ENCODE measurements at places on chromosomes 13 and 19.
A peak's percentile ranks its signal among the peaks of the same experiment; 100 is the strongest.

- DNase-seq, result peak; percentile 72
These were observed 14.0 kb upstream of the GJA3 start for GRCh38 chr13:20174656-20175405.

DNA sequence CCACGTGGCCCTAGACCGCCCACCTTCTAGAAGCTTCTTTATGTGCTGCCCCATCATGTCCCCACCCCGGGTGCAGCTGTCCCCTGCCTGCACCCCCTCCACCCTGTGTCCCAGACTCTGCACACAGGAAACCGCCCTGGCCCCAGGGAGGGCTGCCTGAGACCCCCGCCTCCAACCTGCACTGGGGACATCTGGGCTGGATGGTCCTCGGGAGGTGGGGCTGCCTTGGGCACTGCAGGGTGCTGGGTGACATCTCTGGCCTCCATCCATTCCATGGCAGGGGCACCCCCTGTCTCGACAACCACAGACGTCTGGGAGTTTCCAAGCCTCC is 17.8 kb upstream of the ZBTB7A start:
- DNase-seq, result no peak

- DNase-seq, result peak; percentile 81
These were observed 26.7 kb upstream of the NANOS3 start for GRCh38 chr19:13849991-13850909.

- no peak for DNase-seq
These were observed 24.9 kb downstream of the RCBTB2 start for GRCh38 chr13:48508011-48508410.

GRCh38 chr19:14432791-14433553 is at the start of gene PKN1:
Gene PKN1 (plus strand): TSS chr19:14433306. CDS start chr19:14433522, 216 bp downstream.
- peak; percentile 93 for DNase-seq

GRCh38 chr19:35260694-35261304 is 8.0 kb upstream of the USF2 start:
- DNase-seq, result peak; percentile 8

- DNase-seq, result no peak
These were observed 63.9 kb upstream of the DOCK9 start for GRCh38 chr13:99041788-99042187.

GRCh38 chr19:5068233-5069072 is 99.5 kb downstream of the KDM4B start:
- DNase-seq, result no peak

DNA sequence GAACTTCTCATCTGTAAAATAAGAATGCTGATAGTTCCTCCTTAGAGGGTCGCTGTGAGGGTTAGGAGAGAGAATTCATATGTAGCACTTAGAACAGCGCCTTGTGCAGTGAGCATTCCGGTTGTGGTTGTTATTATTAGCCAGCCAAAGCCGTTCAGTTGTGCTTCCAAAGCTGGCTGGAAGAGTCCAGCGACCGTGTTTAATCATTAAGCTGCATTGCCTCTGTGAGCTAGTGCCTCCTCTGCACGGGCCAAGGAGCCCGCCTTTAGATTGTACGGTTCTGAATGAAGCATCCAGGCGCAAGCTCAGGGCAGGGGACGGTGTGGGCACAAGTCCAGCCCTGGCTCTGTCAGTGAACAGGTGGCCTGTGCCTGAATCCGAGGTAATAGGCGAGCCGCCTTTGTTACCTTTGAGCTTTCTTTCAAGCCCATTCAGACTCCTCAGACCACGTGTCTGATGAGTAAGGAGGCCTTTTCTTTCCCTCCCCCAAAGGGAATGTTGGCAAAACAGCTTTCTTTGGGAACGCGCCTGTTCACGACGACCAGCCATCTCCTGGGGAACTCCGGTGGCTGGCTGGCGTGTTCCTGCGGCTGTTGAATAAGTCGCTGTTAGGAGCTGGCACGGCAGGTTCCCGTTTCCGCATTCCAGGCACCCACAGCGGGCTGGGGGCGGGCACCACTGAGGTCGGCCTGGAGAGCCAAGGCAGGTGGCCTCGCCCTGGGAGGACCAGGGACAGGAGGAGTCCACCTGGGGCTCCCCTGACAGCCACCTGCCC is 25.1 kb downstream of the SIPA1L3 start:
- peak; percentile 57 for DNase-seq

- no peak for DNase-seq
These were observed 30.8 kb upstream of the PEPD start for GRCh38 chr19:33552191-33552927.

DNA sequence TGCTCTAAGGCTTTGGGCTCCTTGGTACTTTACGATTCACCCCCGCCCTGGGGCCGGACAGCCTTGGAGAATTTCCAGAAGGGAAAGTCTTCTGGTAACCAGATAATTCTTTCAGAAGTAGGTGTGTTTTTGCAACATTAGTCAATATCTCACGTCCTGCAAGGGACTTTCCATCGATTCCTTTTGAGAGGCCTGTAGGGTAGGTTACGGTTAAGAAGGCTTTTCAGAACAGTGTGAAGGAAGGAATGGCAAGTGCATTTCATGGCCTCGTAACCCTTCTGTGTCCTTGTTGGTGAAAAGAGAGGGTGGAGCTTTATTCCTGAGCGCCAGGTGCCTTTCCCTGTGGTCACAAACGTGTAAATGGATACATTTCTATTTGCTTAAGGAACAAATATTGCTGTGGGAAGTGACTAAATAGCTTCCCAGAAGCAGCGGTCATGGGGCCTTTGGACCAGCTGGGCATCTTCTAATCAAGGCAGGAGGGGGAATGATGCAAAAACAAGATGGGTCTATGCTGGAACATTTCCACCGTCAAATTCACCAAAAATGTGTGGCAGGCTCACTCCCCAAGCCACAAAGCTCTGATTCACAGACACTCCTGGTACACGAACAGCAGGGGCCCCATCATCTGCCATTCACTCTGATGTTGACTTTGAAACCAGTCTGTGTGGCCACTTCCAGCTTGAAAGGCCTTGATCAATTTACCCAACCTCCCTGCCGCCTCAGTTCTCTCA is 99.2 kb downstream of the ANKRD10 start:
- no peak for DNase-seq

DNA sequence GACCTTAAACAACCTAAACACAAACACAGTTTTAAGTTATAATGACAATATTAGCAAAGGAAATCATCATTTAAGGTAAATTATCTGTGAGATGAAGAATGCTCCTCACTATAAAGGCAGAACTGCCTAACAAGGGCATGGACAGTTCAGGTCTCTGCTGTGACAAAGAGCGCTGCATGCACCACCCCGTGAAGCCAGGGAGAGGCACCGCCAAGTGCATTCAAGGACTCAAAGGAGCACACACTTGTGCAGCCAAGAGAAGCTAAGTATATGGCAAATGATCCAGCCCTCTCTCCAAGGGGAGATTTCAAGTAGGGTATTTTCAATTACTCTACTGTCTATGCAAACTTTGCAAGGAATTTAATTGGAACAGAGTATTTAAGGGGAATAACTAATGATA is 126.0 kb downstream of the RAP2A start:
- no peak for DNase-seq

DNA sequence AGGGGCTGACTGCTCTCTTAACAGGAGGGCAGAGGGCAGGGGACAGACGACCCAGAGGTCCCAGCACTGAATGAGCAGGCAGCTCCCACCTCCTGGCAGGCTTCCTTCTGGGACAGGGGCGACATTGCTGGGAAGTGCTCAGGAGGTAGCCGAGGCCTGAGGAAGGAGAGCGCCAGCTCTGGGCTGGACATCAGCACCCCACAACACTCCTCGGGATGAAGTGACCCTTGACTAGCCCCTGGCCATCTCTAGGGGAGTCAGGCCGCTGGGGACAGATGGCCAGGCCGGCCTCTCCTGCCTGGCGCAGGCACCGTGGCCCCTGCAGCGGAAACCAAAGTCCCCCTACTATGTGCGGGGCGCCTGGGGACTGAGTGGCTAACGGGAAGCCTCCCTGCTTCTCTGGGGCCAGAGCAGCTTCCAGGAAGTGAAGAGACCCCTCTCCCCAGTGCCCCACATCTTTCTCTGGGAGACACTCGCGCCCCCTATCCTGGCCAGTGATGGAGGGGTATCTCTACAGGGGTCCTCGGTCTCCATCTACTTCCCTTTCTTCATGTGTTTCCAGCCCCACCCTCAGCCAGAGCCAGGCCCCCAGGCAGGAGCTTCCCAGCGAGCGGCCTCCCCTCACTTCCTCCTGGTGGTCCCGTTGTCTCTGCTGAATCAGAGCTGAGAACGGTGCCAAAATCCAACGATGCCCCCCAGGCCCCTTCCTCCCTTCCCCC is 10.1 kb downstream of the PRR36 start:
- DNase-seq, result no peak

GRCh38 chr13:43653395-43653794 is 133.4 kb downstream of the ENOX1 start:
- DNase-seq, result no peak

- no peak for DNase-seq
These were observed 45.3 kb downstream of the LRCH1 start for GRCh38 chr13:46598140-46598819.

- peak; percentile 33 for DNase-seq
These were observed 4.6 kb downstream of the RBM26 start for GRCh38 chr13:79401259-79402070.

- DNase-seq, result peak; percentile 76
These were observed 21.9 kb downstream of the ATP11A start for GRCh38 chr13:112711528-112712265.

DNA sequence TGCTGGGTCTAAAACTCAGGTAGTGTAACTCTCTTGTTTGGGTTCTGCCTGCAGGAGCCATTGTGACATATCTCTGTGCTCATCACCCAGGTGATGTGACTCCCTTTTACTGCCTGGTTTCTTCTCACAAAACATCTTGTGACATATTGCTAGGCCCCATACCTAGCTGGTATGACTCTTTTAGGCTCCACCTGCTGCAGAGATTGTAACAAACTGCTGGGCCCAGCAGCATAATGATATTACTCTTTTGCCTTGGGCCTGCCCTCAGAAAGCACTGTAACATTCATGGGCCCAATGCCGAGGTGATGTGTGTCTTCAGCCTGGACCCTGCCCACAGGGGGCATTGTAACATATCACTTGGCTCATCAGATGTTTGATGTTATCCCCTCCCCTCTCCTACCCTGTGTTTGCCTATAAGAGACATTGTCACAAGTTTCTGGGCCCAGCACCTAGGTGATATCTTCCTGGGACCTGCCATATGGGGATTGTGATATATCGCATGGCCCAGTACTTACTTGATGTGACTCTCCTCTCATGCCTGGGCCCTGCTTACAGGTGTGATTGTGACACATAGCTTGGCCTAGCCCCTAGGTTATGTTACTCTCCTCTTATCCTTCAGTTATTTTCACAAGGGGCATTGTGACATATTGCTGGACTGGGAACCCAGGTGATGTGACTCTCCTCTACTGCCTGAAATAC is 18.0 kb upstream of the ZNF681 start:
- DNase-seq, result no peak

DNA sequence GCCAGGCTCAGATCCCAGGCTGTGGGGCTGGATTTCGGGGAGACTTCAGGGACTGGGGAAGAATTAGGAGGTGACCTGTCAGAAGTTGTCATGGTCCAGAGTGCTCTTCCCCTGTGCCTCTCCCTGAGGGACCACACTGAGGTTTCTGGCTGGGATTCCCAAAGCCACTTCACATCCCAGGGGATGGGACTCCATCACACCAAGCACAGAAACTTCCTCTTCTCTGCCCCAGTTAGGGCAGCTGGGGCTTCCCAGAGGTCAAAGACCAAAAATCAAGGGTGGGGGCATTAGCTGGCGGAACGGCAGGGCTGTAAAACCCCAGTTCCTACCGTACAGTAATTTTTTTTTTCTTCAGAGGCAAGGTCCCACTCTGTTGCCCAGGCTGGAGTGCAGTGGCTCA is 7.4 kb downstream of the FCER2 start:
- no peak for DNase-seq

DNA sequence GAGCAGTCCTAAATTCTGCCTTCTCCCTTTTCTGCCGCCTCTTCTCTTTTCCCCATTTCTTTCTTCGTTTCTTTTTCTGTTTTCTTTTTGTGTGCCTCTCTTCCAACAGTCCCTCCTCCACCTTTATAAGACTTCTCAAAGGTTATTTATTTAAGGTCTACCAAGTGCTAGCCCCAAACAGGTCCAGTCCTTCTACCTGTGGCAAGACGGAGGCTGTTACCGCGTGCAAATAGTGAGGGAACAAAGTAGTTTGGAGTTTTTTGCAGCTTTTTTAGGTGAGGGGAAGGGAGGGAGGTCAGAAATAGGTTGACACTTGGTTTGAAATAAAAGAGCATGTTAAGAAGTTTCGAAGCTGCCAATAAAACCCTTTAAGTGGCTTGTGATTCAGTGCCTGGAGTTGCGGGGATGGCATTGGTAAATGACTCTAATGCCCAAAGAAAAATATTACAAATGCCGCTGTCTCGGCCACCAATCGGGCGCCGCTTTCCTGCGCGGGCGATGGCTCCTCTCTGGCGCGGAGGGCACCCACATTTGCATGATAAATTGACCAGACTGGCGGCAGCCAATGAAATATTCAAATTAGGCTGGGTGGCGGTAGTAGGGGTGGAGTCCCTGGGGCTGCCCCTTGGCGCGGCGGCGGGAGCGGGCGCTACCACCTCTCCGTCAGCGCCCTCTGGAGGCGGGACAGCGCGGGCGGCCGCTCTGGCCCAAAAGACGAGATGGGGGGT is 7.5 kb upstream of the TSHZ3 start:
- DNase-seq, result no peak

GRCh38 chr13:42333613-42334328 is 61.8 kb downstream of the AKAP11 start:
- DNase-seq, result peak; percentile 49

GRCh38 chr19:48419158-48419920 is 25.9 kb downstream of the GRIN2D start:
- peak; percentile 89 for DNase-seq

DNA sequence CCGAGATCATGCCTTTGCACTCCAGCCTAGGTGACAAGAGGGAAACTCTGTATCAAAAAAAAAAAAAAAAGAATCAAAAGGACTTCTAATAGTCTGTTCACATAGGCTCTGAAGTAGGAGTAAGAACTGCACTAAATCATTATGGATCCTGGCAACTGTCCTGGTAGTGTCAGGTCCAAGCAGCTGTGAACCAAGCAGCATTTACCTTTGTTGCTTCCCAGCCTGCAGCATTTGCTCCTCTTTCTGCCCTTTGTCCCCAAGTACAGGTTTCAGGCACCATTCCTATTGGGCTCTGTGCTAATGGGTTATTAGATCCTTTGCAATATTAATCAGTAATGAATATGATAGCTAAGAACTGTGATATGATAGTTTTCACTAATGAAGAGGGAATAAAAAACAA is 77.4 kb upstream of the NBEA start:
- no peak for DNase-seq

GRCh38 chr13:95457294-95457693 is 95.2 kb upstream of the CLDN10 start:
- DNase-seq, result peak; percentile 71

DNA sequence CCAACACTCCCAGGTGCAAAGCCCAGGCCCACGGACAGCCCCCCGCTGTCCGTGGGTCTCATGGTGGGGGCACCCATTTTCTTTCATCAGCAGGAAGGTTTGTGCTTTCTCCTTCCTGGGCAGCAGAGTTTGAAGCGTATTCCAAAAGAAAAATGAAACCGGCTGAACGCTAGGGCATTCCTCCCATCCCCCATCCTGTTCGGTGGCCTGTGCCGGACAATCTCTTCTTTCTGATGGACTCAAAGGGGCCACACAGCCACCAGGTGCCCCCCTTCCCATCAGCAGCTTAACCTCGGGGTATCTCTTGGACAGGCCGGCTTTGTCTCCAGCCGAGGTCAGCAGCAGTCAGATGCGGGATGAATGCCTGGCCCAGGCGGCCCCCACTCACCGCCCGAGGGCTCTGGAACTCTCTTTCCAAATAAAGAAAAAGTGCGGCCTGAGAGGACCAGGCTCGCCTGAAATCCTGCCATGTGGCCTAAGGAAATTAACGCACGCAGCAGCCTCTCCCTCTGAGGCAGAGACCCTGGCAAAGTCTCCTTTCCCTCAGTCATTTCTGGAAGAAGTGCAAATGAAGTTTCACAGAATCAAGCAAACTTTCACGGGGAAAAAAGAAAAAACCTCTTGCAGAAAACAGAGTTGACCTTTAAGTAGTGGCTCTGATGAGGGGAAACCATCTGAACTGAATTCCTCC is 67.8 kb downstream of the RASA3 start:
- DNase-seq, result no peak

Data from GM13976 (cell line).